WTC11 (cell line): ENCODE measurements at places on chromosomes 16 and 17.

DNA sequence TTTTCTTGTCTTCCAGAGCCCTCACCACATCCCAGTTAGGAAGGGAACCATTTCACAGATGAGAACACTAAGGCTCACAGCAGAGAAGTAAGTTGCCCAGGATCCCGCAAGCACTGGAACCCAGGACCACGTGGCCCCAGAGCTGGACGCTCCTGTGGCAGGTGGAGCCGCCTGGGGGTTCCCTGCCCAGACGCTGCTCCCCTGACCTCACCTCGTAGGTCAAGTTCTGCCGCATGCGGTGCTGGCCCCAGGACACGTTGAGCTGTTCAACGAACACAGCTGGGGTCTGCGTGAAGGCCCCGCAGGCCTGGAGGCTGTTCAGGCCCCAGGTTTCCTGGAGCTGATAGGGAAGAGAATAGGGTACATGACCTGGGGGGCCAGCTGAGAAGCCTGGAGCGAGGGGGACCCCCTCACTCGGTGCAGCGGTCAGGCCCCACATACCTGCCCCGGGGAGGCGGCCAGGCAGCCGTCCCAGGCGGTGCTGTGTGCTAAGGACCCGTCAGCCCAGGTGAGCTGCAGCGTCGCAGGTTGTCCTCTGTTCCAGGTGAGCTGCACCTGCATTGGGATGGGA lies 54.1 kb downstream of the RMI2 start:
- DNase-seq, result no peak

GRCh38 chr16:54484700-54485099 lies 198.1 kb upstream of the IRX3 start:
- no peak for DNase-seq

DNA sequence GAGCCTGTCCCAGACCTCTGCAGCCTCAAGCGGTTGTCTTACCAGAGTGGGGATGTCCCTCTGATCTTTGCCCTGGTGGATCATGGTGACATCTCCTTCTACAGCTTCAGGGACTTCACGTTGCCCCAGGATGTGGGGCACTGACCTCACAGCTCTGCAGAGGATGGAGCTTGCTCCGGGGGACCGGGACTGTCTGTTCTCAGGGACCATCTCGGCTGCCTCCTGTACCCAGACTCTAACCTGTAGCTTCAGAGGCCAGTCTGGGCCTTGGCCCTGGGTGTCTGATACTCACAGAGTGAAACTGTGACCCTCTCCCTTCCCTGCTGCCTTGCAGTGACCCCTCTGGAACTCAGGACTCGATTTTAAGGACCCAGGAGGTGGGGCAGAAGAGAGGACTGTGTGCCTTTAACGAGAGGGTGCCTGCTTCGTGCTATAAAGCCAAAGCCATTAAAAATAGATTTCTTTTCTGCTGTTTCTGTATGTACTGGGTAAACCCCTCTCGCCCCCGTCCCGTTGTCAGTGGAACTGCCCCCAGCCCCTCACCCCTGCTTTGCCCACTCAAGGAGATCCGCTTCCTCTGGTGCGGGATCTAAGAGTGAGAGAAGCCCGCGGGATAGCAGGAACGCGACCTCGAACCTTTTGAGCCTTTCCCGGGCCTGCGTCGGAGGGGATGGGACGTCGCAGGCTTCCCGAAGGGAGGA lies 1.1 kb upstream of the LLGL2 start:
- DNase-seq, result no peak

DNA sequence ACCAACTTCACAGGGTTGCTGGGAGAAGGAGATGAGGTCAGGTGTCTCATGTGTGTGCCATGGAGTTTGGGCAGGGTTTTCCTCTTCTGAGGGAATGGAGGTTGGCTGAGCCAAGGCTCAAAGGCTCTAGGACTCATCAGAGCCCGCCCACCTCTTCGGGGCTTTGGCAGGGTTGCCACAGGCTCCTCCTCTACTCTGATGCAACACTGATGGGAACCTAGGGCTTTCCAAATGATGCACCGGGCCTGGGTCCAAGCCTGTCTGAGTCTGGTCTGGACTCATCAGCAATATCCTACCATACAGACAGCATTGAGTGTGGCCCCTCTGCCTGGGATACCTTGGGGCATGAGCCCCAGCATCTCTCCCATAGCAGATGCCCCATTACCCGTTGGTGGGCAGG lies 59.5 kb upstream of the LHX1 start:
- no peak for DNase-seq

GRCh38 chr16:69039333-69039941 lies 66.0 kb upstream of the HAS3 start:
- no peak for DNase-seq

- DNase-seq, result peak; percentile 56
Measured at GRCh38 chr17:5122586-5123342, 6.9 kb downstream of the USP6 start.

GRCh38 chr17:31744511-31744951 lies 114.5 kb downstream of the COPRS start:
- no peak for DNase-seq

DNA sequence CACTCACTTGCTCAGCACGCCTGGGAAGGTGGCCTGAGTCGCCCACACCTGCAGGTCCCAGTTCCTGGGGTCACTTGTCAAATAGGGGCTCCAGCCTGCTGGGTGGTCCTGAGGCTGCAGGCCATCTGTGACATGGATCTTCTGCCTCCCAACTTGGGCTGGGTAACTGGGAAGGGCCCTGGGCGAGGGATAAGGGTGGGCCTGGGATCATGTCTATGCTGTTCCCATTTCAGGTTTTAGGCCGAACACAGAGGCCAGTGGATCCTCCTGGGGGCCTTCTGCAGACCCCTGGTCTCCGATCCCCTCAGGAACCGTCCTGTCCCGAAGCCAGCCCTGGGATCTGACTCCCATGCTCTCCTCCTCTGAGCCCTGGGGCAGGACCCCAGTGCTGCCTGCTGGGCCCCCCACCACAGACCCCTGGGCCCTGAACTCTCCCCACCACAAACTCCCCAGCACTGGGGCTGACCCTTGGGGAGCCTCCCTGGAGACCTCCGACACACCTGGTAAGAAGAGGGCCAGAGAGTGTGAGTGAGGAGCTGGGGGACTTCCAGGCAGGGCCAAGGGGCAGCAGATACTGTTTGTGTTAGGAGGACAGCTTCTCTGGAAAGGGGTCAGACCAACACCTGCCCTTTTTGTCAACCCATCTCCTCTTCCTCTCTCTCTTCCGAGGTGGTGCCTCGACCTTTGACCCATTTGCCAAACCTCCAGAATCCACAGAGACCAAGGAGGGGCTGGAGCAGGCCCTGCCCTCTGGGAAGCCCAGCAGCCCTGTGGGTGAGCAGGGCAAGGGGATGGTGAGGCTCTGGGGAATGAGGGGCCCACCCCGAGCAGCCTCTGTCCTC lies 6.2 kb upstream of the SPATA20 start:
- DNase-seq, result no peak

GRCh38 chr17:4492721-4493561 lies 5.7 kb upstream of the SPNS2 start:
- peak; percentile 91 for DNase-seq

DNA sequence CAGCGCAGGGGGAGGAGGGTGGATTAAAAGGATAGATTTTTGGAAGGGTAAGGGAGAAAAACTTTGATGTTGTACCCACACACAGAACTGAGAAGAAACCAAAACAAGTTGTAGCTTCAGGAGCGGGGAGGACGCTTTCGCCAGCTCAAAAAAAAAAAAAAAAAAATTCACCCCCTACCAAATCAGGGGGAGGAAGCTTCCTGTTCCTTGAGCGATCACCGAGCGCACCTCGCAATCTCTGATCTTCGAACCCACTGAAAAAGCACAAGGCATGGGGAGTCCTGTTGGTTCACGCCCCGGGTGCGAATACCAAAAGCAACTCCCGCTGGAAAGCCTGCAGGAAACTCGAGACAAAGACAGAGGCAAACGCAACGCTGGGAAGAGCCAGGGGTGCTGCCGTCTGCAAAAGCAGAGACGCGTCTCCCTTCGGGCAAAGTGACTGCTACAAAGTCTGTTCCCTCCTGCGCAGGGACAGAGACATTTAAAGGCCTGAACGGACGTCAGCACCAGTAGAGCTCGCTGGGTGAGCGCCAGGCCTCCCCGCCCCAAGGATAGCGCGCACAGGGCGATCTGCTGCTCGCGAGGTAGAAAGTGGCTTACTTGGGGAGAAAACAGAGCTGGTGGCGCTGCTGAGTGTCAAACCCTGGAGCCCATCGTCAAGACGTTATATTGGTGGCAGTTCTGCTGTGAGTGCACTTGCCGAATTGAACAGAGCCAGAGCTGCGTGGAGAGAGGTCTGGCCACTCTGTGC lies 190.4 kb downstream of the USP22 start:
- DNase-seq, result peak; percentile 66

- DNase-seq, result peak; percentile 34
Measured at GRCh38 chr16:71249399-71249798, 18.9 kb upstream of the HYDIN start.

DNA sequence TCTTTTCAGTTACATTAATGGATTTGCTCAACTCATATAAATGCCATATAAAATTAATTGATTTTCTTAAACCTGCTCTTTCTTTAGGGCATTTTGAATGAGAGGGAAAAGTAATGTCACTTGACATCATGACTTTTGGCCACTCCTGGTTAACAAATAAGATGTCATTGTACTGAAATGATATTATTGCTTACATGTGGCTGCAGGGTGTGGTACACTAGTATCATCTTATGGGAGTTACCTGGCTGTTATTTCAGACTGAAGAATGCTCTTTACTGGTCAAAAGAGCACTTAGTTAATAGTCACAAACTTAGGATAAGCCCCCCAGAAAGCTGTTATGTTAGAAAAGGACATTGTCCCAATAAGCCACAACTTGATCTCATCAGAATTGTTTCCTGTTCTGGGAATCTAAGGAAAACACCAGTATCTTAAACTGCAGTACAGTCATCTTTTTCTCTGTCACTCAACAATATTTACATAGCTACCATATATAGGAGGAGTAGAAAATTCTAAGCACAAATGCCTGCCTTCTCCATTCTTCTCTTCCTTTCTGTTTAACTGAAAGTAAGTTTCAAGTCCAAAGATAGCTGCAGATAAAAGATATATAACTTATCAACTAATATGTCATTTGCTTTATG lies 53.9 kb upstream of the MRC2 start:
- DNase-seq, result no peak

- DNase-seq, result no peak
Measured at GRCh38 chr17:78844301-78845005, 3.8 kb upstream of the USP36 start.

GRCh38 chr17:82077617-82078358 lies 12.2 kb upstream of the DUS1L start:
- DNase-seq, result no peak

GRCh38 chr17:43662413-43663141 lies 855 bp upstream of the MEOX1 start:
- no peak for DNase-seq

DNA sequence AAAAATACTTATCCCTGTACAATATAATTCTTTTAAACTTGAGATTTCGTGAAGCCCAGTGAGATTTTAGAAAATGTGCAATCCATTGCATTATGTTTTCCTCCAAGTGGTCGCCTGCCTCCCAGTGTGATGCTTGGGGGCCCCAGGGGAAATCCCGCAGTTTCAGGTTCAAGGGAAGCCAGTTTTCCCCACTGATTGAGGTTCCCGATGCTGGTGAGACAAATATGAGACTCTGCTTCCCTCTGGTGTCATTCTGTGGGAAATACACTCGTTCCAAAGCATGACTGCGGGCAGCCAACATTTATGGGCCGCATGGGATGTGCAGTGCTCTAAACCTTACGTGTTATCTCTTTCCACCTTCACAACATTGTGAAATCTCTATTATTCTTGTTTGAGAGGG lies 200.8 kb downstream of the PRKCB start:
- DNase-seq, result peak; percentile 59

DNA sequence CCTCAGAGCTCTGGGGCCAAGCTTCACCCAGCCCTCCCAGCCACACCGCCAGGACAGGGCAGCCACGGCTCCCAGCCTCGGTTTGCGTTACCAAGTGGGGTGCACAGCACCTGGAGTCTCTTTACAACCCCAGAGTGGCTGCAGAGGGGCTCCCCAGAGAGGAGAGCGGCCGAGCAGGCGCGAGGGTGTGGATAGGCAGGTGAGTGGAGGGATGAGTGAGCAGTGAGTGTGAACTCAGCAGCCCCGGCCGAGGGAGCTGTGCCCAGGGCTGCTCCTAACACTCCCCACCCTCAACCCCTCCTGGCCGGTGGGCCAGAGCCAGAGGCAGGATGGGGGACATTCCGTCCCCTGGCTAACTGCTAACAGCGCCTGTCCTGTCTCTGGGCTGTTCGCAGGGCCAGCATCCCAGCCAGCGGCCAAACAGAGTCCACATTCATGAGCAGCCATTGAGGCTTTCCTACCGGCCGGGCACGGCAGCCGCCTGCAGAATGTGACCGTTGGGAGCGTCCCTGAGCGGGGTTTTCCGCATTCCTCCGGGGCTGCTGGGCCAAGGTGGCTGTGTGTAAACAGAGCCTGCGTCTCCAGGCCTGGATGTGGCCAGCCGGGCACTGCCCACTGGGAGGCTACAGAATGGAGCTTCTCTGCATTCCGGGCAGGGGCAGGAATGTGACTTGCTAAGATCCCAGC lies 5.3 kb downstream of the ZNF469 start:
- no peak for DNase-seq

GRCh38 chr16:797120-797420 lies 3.5 kb downstream of the GNG13 start:
- peak; percentile 74 for DNase-seq

- DNase-seq, result peak; percentile 72
Measured at GRCh38 chr16:48526058-48526957, 83.7 kb downstream of the N4BP1 start.

DNA sequence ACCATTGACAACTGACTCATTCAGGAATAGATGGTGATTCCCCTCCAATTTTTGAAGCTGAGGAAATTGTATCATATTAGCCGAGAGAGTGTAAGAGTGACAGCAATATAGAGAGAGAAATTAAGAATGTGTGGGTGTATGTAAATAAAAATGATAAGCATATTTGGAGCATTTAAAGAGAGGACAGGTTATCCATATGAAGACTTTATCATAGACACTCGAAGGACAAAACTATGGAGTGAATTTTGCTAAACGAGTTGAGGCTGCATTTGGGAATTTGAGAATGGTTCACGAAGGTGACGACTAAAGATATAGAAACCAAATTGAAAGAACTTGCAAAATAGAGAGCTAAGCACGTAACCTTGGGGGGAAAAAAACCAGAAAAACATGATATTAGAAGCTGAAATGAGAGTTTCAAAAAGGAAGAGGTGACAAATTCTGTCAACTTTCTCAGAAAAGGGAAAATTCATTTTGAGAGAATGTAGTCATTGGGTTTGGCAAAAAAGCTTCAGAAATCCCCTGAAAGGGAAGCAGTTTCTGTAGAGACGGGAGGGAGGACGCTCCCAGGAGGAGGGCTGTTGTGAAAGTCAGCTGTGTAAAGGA lies 129.7 kb downstream of the KCNJ2 start:
- DNase-seq, result no peak

DNA sequence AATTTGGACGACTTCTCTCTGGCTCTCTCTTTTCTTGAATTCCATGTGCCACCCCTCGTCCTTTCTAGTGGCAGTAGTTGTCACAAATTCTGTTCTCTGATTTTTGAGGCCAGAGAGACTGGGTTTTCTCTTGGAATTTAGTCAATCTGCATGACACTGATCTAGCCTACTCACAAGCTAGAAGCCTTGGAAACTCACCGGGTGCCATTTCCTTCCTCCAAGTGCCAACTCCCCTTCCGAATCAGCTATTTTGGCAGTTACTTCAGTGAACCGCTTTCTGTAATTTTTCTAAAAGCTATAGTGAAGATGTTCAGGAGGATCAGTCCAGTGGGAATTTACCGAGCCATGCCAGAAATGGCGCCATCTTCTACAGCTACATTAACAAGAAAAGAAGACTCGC lies 228.9 kb downstream of the PMP22 start:
- peak; percentile 34 for DNase-seq
